ENCODE measurements at places on chromosomes 7 and 10.

GRCh38 chr7:98724591-98724990 is 107.5 kb downstream of the NPTX2 start:
- DNase-seq = no peak

DNA sequence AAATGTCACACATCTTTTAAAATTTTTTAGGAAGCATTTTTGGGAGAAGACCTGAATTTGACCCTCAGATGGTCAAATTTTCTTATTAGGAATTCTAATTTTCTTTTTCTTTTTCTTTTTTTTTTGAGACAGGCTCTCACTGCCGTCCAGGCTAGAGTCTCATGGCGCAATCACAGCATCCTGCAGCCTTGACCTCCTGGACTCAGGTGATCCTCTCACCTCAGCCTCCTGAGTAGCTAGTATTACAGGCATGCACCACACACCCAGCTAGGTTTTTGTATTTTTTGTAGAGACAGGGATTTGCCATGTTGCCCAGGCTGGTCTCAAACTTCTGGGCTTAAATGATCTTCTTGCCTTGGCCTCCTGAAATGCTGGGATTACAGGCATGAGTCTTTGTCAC is 65.4 kb downstream of the AKAP9 start:
- no peak for DNase-seq

DNA sequence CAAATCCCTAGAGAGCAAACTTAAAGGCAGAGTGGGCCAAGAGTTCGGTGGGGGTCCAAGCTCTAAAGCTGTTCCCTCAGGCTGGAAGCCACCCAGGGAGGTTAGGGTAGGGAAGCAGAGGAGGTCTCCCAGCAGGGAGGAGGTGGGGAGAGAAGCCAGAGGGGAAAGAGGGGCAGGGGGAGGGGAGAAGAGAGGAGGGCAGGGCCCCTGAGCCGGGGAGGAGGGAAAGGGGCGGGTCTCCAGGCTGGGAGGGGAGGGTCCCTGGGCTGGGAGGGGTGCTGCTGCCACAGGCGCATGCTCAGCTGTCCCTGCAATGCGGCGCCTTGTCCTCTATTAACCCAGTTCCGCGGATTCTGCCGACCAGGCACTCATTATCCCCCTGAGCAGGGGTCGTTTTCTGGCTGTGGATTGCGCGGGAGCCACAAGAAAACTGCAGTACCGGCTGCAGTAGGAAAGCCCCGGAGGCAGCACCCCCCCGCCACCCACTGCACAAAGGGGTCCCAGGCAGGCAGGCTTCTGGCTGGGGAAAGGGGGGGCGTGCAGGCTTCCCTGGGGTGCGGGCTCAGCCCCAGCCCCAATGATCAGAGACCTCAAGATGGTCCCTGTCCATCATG is 49.3 kb downstream of the CAMK2B start:
- DNase-seq = no peak

GRCh38 chr7:13021566-13022300 is 334.3 kb downstream of the ARL4A start:
- DNase-seq = no peak

DNA sequence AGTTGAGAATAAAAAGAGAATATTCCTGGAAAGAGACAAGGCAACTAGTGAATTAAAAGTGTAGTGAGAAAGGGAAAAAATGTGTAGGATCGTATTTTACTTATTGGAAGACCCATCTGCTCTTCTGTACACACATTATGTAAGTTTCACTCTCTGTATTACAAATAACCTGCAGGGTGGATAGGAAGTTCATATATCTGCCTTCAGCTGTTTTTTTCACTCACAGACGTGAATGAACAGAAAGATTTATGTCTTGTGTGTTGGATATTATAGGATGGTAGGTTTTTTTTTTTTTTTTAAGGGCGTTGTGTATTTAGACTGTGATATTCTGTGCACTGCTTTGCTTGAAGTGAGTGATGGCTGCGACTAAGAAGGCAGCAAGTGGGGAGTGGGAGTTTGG is 266.5 kb downstream of the AUTS2 start:
- DNase-seq = no peak

GRCh38 chr7:14403587-14403986 is 414.1 kb upstream of the ETV1 start:
- no peak for DNase-seq

- DNase-seq = no peak
Measured at GRCh38 chr7:23115991-23116390, 10.4 kb downstream of the KLHL7 start.

- DNase-seq = no peak
Measured at GRCh38 chr7:110922906-110923305, 168.0 kb upstream of the LRRN3 start.

GRCh38 chr7:136009488-136010079 is 32.4 kb upstream of the MTPN start:
- peak; percentile 59 for DNase-seq

DNA sequence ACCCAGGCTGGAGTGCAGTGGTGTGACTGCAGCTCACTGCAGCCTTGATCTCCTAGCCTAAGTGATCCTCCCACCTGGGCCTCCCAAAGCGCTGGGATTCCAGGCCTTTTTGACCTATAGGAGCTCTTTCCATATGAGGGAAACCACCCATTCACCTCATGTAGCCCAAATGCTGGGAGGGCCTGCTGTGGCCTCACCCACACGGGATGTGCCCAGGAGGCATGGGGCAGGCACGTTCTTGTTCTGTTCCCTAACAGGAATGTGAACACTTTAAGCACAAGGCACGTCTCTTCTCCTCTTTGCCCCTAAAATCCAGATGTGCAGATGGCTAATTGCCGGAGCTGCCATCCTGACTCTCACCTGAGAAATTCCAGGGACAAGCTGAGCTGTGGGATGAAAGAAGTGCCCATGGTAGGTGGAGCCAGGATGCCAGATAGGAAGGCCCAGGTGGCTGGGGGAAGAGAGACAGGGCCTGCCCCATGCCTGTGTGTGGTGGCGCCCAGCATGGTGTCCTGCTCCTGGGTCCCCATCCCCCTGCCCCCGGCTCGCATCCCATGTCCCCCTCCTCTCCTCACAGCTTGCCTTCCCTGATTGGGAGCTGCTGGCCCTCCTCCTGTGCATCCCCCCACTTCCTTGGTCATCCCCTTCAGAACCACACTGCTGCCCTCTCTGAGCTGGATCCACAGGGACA is 17.3 kb downstream of the CAMK2B start:
- DNase-seq = no peak

DNA sequence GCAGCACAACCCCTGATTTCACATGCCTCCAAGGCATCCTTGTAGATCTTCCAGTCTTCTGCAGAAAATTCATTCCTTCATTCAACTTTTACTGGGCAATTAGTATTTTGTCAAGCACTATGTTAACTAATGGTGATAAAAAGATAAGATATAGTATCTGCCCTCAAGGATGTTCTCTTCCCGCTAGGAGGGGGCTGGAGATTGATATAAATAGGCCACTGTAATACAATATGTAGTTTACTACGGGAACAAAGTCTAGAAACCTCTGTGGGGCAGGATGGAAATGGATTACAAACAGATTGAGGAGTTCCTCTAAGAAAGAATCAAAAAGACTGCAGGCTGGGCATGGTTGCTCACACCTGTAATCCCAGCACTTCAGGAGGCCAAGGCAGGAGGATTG is 10.3 kb upstream of the PARD3 start:
- no peak for DNase-seq

- DNase-seq = no peak
Measured at GRCh38 chr7:55073051-55073511, 54.3 kb downstream of the EGFR start.

DNA sequence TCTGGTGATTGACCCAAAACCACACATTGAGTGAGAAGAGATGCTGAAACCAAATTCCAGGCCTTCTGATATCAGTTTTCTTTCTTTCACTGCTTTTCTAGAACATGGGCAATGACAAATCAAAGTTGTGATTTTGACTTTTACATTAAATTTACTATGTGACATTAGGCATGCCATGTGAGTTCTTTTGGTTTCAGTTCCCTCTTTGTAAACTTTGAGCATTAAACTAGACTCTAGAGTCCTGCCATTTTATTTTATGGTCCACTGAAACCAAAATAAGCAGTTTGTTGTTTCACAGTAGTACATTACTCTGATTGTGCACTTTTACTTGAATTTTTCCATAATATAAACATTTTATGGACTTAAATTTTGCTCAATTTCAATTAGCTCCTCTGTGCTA is 381.1 kb upstream of the SEMA3D start:
- no peak for DNase-seq

GRCh38 chr7:22700559-22701002 is 26.4 kb upstream of the IL6 start:
- no peak for DNase-seq

DNA sequence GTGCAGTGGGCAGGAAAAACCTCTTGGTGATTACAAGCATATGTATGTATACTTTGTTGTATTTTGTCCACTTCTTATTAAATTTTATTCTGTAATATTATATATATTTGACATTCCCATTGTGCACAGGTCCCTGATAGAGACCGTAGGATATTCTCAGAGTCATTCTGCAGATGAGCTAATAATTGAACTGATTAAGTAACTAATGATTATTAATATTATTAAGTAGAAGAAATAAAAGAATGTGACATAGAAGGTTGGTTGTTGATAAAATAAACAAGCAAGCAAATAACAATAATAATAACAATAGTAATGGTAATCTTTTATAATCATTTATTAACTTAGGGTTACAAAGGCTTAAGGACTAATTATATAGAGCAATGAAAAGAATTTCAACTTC is 780.6 kb upstream of the ZWINT start:
- DNase-seq = no peak

Measured in stimulated activated naive CD4-positive, alpha-beta T cell (primary cell).